ENCODE measurements at places on chromosomes 5 and 9. TPM values are rescaled to one million over a fixed set of nuclear protein-coding genes. Genes with fewer than 3 reads are reported as not detected.
A peak's percentile ranks its signal among the peaks of the same experiment; 100 is the strongest.

The GPX8 gene
- total RNA-seq = 18.3 TPM

The ZNF454 gene
- total RNA-seq = not detected

The SPINK4 gene
- not detected for total RNA-seq

The F12 gene
- total RNA-seq = 36.8 TPM

The PCDHGA9 gene
- total RNA-seq = 1.9 TPM

- DNase-seq = no peak
- no peaks in the 10 kb centered on the region for H3K36me3 ChIP-seq
- no peaks in the 10 kb centered on the region for H3K27me3 ChIP-seq
- H3K4me1 ChIP-seq = peaks cover 43% of the 10 kb centered on the region
Observed at GRCh38 chr9:131982671-131983239, 96.9 kb downstream of the MED27 start.

DNA sequence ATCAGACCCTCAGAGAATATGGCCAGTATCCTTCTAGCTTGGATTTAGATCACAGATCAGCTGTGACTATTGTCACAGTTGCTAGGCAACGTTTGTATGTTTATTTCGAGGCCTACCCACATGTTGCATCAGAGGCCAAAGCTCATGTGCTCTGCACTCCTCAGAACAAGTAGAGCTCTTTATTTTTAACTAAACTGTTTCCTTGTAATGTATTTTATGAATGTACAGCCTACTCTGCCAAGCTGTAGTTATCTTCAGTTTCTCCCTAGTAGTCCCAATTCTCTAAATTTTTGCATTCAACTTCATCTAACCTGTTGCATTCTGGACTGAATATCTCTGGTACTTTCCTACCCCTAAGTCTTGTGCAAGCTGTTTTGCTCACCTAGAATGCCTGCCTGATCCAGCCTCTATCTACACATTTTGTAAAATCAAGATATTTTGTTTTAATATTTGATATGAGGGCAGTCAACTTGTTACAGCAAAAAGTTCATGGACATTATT is 52.8 kb downstream of the CAST start:
- no peak overlapping the region for H3K27ac ChIP-seq
- H3K27me3 ChIP-seq = no peaks in the 10 kb centered on the region
- H3K4me1 ChIP-seq = no peaks in the 10 kb centered on the region
- no peak overlapping the region for H3K4me3 ChIP-seq
- DNase-seq = peak; percentile 52

GRCh38 chr9:114450833-114451706 is 54.2 kb downstream of the WHRN start:
- no peaks in the 10 kb centered on the region for H3K27me3 ChIP-seq
- H3K4me3 ChIP-seq = no peak overlapping the region
- H3K27ac ChIP-seq = no peak overlapping the region
- H3K36me3 ChIP-seq = no peaks in the 10 kb centered on the region
